ENCODE measurements at places on chromosomes 16 and 17.
A peak's percentile ranks its signal among the peaks of the same experiment; 100 is the strongest.

DNA sequence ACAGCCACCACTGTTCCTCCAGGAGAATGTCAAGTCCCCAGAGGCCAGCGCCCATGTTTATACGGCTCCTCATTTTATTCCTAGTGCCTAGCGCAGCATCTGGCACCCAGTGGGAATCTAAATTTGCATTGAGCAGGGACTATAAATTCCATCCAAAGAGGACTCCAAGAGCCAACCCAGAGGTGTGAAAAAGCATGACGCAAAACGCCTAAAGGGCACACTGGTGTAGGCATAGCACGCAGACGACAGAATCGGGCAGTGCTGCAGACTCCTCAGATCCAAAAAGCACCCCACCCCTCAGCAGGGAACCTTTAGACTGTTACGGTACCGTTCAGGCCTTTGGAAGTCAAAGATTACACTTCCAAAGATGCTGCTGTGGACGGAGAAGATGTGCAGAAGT is 19.5 kb downstream of the TEKT5 start:
- no peak for DNase-seq

DNA sequence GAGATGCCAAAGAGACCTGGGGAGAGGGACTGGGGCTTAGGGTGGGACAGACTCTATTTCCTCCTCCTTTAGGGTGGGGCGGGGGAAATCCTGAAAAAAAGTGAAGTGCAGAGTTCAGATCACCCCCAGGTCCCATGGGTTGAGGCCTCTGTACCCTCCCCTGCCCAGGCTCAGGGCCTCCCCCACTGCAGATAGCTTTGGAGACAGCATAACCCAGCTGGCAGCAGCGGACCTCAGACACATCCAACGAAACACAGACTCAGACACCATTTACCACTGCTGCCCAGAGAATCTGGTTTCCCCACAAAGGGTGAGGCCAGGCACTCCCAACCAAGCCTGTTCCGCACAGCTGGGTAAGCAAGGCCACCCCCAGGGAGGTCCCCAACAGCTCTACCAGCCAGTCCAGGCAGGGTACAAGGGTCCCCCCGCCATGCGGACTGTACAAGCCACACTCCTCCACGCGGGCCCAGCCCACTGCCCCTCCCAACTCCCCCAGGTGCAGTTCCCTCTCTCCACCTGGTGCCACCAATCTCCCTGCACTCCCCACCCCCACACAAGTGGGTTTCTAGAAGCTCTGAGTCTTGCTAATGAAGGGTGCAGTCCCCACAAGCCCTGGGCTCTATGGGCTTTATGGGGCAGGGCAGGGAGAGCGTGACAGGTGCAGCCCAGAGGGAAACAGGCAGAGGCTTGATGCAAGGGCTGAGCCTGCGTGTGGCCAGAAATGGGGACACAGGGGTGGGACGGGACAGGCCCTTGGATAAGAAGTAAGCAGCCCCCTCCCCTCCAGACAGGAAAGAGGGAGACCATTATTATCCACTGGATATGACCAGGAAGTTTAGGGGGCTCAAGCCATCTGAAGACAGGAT is 8.9 kb downstream of the RHBDF2 start:
- no peak for DNase-seq

GRCh38 chr17:6969323-6969726 is 26.5 kb upstream of the ALOX12 start:
- DNase-seq, result no peak

- DNase-seq, result no peak
Measured at GRCh38 chr16:12321311-12321842, 344.8 kb downstream of the SNX29 start.

GRCh38 chr17:2218426-2218825 is 85.2 kb downstream of the SMG6 start:
- no peak for DNase-seq

GRCh38 chr16:84794186-84794585 is 25.6 kb upstream of the CRISPLD2 start:
- DNase-seq, result no peak

DNA sequence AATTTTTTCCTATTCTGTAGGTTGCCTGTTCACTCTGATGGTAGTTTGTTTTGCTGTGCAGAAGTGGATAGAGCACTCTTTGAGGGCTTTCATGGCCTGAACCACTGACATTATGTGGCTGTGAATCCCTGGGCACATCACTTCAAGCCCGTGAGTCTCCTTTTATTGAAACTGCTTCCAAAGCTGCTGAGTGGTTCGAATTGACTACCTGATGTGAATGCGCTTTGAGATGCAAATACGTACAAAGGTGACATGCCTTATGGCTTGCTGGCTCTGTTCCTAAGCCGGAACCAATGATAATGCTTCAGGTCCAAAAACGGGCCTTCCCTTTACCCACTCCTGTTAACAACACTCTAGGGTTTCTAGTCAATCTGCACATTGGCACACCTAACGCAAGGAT is 34.3 kb downstream of the ASPA start:
- no peak for DNase-seq

DNA sequence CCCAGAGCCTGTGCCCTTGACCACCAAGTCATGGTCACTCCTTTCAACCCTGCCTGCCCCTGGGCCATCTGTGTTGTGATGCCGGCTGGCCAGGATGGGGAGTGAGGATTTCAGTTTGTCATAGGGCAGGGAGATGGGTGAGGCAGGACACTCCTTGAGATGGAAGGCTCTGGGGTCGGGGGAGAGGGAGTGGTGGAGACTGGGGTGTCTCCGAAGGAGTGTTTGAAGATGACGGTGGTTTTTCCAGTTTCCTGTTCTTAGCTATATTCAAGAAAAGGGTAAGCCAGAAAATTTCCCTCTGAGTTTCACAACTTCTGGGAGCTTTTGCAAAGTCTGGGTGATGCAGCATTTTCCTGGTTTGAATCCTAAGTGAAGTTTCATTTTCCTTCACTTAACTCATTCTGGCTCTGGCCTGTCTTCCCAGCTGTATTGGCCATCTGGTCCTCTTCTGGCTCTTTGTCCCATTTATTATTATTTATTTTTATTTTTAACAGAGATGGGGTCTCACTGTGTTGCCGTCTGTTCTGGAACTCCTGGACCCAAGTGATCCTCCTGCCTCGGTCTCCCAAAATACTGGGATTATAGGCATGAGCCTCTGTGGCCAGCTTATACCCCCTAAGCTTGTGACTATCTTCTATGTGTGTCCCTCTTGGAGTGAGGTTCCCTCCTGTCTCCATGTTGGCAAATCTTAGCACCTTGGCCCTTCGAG is 27.7 kb downstream of the ABCC1 start:
- DNase-seq, result no peak

- DNase-seq, result no peak
Measured at GRCh38 chr16:81505011-81505661, 60.5 kb downstream of the CMIP start.

- DNase-seq, result no peak
Measured at GRCh38 chr16:9415545-9415944, 324.1 kb downstream of the HAPSTR1 start.

DNA sequence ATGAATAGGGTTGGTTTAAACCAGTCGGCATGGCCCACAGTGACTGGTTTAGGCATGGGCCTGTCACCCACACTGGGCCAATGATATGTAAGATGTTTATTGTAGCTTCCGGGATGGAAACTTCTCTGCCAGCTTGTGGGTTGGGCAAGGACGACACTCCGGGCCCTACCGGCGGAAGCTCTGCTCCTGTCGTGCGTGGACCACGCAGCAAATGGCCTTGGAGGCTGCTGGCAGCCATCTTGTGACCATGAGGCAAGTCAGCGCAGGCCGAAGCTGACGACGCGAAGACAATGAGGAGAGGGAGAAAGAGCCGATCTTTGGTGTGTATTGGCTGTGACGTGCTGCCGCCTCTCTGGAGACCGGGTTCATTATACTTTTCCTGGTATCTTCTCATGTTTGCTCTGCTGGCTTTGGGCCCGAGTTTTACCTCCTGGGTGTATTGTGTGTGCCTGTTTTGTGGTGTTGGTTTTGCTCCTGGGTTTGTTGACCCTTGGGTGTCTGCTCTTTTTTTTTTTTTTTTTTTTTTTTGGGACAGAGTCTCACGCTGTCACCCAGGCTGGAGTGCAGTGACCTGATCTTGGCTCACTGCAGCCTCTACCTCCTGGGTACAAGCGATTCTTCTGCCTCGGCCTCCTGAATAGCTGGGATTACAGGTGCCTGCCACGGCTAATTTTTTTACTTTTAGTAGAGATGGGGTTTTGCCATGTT is 15.4 kb downstream of the SLC25A10 start:
- no peak for DNase-seq

DNA sequence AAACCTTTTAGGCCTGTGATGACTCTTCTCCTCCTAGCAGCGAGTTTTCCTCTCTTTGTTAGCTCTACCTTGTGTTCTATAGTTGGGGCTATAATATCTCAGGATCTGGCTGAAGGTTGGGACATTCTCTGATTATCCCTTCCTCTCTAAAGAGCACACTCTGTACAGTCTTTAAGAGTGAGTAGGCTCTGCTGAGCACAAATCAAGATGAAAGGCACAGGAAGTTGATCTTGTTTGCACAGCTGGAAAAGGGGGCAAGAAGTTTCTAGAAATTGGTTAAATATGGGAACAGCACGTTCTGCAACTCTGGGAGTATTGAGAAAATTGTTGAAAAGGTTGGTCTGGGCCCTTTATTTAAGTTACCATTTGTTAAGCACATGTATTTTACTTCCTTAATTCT is 240.9 kb downstream of the CDH11 start:
- no peak for DNase-seq

GRCh38 chr16:3821184-3821583 is 59.3 kb downstream of the CREBBP start:
- DNase-seq, result no peak

DNA sequence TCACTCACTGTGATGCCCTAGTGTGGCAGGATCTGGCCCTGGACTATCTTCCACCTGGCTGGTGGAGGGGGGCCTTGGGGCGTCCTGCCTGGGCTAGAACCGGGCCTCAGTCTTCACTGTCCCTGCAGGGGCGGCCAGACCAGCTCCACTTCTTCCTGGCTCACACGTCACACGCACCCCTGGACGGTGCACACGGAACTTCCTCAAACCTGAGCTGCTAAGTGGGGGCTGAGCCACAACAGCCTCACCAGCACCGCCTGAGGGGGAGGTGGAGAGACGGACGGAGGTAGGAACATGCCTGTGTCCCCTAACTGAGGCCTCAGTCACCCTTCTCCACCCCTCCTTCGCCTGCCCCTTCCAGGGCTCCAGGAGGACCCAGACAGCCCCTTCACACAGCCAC is 36.6 kb downstream of the TIMM22 start:
- no peak for DNase-seq

GRCh38 chr17:45282683-45283644 is 21.1 kb upstream of the SPATA32 start:
- no peak for DNase-seq

GRCh38 chr16:24208710-24209109 is 47.4 kb upstream of the CACNG3 start:
- DNase-seq, result no peak

DNA sequence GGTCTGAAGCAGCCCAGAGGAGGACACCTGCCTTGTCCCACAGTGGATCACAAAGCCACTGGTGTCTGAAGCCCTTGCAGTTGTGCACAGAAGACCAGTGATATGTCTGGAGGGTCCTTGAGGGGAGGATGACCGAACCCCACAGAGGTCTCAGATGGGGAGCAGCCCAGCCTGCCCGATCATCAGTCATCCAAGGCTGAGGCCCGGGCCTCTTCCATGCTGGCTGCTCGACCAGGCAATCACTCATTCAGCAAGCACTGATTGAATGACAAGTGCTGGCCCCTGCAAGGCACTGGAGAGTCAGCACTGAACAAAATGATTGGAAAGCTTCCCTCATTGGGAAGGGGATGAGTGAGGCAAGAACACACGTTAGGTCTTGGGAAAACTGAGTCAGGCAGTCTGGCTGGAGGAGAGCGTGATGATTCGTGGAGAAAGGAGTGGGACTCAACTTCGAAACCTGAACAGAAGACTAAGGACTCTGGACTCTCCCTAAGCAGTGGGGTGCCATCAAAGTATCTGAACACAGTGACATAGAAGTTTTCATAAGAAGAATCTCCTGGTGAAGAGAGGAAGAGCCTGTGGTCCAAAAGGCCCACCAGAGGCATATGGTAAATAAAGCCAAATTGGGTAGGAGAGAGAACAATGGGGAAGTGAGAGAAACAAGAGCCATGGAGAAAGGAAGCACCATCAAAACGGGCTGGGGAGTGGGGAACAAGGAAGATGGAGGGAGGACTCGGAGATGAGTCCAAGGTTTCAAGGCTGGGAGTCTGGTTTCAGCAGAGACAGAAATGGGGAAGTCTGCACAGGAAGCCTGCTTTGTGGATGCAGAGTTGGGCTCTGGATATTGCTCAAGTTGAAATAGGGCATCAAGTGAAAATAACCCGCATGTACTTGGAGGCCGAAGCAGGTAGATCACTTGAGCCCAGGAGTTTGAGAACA is 10.2 kb downstream of the PIK3R5 start:
- DNase-seq, result no peak

DNA sequence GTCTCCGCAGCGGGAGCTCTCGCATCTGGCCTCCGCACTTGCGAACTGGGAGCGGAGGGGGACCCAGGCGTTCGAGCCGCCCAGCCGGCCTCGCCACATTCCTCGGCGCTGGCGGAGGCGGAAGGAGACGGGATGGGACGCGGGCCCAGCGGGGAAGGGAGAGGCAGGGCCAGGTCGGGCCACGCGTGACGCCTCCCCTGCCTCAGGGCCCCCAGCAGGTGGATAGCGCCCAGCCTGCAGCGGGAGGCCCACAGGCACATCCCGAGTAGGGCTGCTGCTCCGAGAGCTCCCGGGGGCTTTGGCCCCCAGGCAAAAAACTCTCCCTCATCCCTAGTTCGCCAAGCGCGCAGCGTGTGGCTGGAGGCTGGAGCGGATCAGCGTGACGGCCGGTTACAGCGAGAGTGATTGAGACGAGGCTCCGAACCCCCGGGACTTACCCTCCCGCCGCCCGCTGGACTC is 800 bp downstream of the PLEKHH3 start:
- DNase-seq, result no peak

DNA sequence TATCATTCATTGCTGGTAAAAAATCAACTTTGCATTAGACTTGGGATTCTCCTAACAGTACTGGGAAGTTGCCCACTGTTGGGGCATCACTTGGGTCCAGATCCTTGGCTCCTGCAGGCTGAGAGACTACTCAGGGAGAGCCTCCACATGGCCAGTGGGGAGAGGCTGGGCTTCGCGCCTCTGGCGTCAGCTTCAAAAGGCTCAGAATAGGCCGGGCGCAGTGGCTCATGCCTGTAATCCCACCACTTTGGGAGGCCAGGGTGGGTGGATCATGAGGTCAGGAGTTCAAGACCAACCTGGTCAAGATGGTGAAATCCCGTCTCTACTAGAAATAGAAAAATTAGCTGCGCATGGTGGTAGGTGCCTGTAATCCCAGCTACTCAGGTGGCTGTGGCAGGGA is 3.4 kb upstream of the CSHL1 start:
- no peak for DNase-seq

GRCh38 chr17:47831003-47831933 is at the start of the genes LRRC46 and MRPL10:
Gene LRRC46, plus strand, starts transcription at chr17:47831670. Its CDS starts 320 bp downstream, at chr17:47831990.
Gene MRPL10, minus strand, starts transcription at chr17:47831541. Its CDS starts 30 bp downstream, at chr17:47831511.
- DNase-seq, result peak; percentile 84

GRCh38 chr17:17793378-17794214 is 43.2 kb downstream of the SREBF1 start:
- no peak for DNase-seq

GRCh38 chr16:11618107-11618717 is 31.5 kb upstream of the LITAF start:
- no peak for DNase-seq

DNA sequence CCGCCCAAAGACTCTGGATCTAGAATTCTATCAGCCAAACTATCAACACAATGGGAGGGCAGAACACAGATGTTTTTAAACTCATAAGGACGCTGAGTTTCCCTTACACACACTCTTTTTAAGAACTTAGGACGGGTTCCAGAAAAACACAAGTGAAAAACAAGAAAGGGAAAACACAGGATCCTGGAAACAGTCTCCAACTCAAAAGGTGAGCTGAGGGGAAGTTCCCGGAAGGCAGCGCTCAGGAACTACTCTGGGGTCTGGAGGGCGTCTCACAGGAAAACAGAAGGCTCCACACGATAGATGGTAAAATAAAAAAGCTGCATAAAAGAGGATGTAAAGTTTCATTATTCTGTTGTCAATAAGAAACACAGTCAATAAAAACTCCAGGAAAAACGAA is 80.2 kb upstream of the DOC2B start:
- no peak for DNase-seq

All from Jurkat, Clone E6-1 (cell line).